ENCODE measurements at places on chromosomes 6 and 20.

- DNase-seq: peak; percentile 14
Measured at GRCh38 chr6:35552285-35552917, 39.7 kb upstream of the TULP1 start.

DNA sequence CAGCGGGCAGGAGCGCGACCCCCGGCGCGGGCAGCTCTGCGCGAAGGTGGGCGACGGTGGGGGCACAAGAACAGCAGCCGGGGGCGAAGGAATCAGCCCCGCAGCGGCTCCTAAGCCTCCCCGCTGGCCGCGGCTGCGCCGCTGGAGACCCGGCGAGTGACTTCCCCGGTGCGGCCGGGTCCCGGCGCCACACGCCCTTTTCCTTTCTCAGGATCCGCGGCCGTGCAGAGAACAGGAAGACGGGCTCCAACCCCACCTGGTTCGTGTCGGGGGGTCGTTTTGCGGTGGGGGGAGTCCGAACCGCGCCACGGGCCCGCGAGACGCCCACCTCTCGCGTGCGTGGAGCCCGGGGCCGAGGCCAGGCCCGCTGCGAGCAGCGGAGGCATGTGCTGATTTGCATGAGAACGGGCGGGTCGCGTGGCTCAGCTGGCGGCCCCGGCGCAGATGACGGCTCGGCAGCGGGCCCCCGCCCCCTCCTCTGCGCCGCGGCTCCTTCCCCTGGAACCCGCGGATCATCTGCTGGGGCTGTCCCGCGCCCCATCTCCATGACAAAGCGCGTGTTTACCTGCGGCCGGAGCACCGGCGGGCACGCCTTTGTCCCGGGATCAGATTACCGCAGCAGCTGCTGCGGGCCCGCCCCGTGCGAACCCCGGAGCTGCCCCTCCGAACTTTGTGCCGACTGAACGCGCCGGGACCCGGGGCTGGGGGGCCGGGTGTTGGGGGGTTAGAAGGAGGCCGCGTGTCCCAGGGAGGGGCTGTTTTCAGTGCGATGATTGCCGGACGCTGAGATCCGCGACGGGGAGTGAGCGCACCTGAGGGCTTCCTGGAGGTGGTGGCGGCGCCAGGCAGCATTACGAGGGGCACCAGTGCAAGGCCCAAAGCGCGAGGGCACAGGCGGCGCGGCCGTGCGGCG is 4.9 kb upstream of the DLL1 start:
- no peak for DNase-seq

- DNase-seq: no peak
Measured at GRCh38 chr20:36253036-36253435, 16.8 kb downstream of the AAR2 start.

DNA sequence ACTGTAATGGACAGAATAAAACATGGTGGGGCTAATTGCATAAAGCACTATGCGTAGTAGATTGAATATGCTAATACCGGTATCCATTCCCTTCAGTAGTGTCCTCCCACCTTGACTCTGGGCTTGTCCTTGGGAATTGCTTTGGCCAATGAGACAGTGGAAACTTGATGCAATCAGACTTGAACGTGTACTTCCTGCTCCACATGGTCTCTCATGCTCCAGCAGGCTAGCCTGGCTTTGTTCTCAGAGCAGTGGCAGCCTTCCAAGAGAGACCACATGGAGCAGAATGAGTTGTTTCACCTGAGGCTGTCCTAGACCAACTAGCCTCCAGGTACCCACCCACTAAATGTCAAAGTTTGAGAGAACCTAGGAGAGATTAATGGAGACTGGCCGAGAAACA is 37.0 kb upstream of the BTBD3 start:
- DNase-seq: no peak

DNA sequence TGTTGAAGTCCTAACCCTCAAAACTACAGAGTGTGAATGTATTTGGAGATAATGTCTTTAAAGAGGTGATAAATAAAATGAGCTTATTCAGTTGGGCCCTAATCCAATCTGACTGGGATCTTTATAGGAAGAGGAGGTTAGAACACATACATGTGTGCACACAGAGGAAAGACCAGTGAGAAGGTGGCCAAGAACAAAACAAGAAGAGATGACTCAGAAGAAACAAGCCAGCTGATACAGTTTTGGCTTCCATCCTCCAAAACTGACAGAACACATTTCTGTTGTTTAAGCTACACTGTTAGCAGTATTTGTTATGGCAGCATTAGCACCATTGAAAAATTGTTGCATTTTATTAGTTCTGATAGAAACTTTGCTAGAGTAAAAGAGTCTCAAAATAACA is 609.3 kb upstream of the IMPG1 start:
- no peak for DNase-seq

Measured in SW480 (cell line).